ENCODE measurements at places on chromosomes 12 and 14.

- DNase-seq: peak; percentile 49
These were observed 53.5 kb downstream of the PHLDA1 start for GRCh38 chr12:75977952-75978671.

DNA sequence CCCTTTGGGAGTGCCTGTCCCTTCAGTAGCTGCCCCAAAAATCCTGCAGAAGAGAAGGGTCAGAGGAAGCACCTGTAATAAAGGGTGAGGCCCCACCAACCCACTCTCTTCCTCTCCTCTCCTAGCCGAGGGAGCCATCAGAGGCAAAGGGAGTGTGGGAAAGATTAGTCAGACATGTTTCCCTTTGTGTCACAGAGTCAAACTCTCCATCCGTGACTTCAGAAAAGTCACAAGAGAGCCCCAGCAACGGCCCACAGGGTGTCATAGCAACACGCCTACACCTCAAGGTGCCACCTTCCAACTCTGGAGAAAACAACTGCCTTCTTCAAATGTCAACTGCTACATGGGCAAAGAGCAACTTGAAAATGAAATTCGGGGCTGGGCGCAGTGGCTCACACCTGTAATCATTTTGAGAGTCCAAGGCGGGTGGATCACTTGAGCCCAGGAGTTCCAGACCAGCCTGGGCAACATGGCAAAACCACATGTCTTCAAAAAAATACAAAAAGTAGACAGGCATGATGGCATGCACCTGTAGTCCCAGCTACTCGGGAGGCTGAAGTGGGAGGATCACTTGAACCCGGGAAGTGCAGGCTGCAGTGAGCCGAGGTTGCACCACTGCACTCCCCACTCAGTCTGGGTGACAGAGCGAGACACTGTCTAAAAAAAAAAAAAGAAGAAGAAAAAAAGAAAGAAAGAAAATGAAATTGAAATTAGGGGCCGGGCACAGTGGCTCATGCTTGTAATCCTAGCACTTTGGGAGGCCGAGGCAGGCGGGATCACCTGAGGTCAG is 17.7 kb upstream of the CD27 start:
- DNase-seq: no peak

DNA sequence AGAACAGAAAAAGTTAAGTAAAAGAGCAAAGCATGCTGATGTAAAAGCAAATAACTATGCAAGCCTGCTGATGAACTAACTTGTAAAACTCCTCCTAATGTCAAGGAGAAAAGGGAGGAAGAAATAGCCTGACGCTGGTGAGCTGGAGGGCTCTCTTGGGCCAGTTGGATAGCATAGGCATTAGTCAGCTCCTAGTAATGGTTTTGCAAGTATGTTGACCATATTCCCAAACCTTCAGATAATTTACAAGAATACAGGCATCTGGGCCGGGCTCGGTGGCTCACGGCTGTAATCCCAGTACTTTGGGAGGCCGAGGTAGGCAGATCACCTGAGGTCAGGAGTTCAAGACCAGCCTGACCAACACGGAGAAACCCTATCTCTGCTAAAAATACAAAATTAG is 871.4 kb downstream of the C12orf50 start:
- DNase-seq: no peak

- peak; percentile 61 for DNase-seq
These were observed at the start of gene SMAGP for GRCh38 chr12:51270067-51270950. TSS of gene SMAGP (minus strand) at chr12:51270415. CDS start at chr12:51269278, 1,137 bp downstream.

DNA sequence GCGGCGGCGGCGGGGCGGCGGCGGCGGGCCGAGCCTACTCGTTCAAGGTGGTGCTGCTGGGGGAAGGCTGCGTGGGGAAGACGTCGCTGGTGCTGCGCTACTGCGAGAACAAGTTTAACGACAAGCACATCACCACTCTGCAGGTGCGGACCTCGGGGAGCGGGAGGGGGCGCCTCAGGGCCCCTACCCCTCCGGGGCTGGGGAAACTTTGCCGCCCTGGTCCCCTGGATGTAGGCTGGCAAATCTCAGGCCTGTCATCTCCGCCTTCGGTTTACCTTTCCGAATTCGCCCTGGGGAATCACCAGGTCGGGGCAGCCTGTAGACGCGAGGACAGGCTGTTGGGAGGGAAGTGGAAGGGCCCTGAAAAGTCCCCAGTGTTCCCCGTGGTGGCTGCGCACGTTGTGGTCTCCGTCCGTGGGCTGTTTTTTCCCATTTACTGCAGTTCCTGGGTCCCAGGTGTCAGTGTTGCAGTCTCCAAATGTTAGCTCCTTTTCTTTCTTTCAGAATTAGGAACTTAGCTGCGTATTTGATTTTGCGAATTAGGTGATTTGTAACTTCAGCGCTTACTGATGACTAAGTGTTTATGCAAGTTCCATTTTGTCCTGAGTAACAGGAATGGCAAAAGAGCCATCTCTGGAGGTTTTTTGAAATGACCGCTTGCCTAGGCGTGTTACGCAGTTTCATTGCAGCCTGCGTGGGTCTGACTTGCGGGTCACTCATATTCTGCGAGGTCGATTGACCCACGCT is 656 bp downstream of the RAB21 start:
- DNase-seq: peak; percentile 32

GRCh38 chr12:94033101-94033500 is 115.3 kb upstream of the PLXNC1 start:
- DNase-seq: no peak

DNA sequence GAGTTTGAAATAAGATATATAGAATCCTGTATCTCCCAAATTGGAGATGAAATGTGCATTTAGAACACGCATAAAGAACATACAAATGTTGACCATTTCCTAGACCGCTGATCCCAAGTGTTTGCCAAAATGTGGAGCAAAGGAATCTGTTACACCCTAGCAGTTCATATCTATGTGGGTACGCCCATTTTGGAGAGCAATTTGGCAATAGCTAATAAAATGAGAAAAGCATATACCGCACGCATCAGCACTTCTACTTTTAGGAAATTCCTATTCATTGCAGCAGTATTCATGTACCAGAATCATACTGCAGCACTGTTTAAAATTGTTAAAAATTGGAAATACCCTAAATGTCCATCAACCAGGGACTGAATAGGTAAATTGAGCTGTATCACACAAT is 937.8 kb downstream of the BCL11B start:
- no peak for DNase-seq

DNA sequence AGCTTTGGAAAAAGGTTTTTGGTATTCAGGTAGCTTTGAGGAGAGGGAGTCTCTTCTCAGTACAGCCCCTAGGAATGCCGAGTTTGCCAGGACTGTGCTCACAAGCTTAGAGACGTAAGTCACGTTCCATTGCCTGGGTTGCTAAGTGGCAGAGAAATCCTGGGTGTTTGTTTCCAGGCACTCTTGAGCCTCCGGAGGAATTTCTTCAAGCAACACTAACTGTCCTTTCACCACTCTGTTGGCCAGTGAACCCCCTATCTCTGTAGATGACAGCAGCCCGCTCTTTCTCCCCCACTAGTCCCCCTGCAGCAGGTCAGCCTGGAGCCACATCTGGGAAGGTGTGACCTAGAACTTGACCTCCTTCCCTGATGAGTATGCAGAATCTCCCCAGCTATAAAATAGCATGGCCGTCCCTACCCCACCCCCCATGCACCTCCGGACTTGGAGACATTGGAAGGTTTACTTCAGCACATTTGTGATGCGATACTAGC is 162.7 kb downstream of the ZFP36L1 start:
- DNase-seq: no peak

GRCh38 chr14:52862632-52863333 is 71.4 kb upstream of the GNPNAT1 start:
- DNase-seq: no peak

- DNase-seq: no peak
These were observed 184.7 kb downstream of the TSPAN9 start for GRCh38 chr12:3261782-3262359.

DNA sequence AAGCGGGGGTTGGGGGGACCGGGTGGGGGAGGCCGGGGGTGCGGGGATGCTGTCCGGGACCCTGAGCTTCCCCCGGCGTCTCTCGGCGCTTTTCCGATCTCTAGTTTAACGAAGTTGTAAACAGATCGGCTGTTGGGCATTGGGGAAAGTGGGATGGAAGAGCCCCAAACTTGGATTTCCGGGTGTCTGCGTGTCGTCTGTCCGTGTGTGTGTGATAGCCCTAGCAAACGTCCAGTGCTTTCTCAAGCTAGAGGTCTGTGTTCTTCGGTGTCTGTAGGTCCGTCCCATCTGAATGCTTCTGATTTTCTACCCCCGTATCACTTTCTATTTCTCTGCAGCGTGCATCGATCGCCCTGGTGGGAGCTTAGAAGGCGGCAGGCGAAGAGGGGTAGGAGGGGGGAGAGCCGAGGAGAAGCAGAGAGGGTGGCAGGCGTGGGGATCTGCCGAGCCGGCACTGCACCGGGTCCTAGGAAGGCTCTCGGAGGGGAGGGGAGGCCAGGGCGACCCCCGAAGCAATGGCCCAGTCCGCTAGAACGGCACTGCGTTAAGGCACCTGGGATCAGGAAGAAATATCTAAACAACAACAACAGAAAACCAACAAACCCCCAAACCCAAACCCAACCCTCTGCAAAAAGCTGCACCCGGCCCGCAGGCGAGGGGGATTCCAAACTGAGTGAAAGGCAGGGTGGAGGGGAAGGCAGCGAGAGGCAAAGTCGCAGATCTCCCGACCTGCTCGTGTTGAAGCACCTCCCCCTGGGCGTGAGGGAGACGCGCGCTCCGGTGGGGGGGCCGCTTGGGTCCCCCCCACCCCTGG is 1.0 kb downstream of the KCNA1 start:
- DNase-seq: no peak

GRCh38 chr12:75767957-75768356 is 256.5 kb upstream of the KRR1 start:
- no peak for DNase-seq

GRCh38 chr12:56980268-56980667 is 22.9 kb upstream of the RDH16 start:
- no peak for DNase-seq

DNA sequence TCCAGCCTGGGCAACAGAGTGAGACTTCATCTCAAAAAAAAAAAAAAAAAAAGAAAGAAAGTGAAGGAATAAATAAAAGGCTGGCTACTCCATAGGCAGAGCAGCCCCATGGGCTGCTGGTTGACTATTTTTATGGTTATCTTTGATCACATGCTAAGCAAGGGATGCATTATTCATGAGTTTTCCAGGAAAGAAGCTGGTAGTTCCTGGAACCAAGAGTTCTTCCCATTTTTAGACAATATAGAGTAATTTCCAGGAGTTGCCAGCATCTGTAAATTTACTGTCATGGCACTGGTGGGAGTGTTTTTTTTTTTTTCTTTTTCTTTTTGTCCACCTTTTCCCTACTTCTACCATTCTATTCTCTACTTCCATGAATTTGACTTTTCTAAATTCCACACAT is 24.2 kb downstream of the FGD4 start:
- no peak for DNase-seq

DNA sequence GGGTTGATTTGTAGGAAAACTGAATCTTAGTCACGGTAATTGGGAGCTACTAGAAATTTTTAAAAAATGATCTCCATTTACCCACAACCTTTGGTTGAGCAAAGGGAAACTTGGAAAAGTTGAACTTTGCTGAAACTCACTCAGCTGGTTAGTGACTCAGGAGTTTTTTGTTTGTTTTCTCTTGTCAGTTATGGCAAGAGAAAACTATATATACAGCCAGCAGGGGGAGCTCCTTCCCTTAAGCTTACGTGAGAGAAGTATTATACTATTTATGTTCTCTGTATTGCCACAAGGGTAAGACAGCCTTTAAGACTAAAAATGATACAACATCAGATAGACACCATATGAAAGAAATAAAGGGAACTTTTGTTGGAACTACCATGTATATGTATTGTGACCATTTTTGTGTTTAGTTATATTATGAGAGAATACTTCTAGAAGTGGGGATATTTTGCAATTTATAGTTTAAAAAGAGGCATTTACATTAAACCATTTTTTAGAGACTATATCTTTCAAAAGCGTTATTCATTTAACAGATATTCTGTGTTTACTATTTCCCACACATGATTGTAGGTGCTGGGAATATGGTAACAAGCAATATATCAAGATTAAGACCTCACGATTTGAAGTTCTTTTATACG is 28.1 kb upstream of the TBC1D30 start:
- peak; percentile 44 for DNase-seq

DNA sequence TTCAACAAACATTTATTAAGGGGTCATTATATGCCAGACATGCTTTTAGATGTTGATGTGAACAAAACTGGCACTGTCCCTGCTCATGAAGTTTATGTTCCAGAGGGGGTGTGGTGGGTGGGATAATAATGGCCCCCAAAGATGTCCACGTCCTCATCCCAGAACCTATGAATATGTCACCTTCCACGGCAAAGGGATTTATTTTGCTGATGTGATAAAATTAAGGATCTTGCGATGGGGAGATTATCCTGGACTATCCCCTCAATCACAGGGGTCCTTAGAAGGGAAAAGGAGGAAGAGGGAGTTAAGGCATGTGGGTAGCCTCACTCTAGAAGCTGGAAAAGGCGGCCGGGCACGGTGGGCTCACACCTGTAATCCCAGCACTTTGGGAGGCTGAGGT is 1.7 kb upstream of the SLC48A1 start:
- DNase-seq: no peak

DNA sequence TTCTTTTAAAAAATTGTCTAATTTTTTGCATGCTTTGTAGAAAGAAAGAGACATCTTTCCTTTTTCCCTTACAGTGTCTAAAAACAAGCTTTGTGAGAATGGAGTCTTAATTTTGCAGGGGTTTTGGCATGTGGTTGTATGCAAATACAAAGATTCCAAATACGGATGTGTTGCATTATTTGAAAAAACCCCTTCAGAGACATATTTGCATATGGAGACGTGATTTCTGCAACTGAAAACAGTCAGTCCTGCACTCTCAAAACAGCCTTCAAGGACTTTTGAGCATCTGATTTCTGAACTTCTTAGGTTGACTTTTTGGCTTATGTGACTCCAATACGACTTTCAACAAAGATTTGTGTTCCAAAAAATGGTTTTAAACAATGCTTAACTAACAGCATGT is 7.8 kb downstream of the IRAK3 start:
- no peak for DNase-seq

DNA sequence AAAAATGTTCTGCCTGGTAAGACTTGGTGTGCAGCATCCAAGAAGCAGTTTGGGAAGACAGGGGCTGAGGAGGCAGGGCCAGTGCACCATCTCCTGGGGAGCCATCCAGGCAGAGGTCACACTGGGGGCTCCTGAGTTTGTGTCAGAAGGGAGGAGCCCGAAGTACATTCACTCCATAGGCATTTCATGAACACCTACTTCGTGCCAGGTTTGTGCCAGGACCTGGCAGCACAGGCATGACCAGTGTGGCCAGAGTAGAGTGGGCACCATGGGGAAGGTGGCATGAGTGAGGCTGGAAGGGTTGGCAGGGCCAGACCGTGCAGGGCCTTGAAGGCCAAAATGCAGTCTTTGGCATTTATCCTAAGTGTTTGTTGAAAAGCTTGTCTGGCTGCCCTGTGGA is 86.5 kb upstream of the RIN3 start:
- DNase-seq: no peak

GRCh38 chr14:80446356-80446755 is 235.1 kb upstream of the DIO2 start:
- no peak for DNase-seq
